RPMI7951 (cell line): ENCODE measurements at places on chromosomes 5 and 9. TPM values are rescaled to one million over a fixed set of nuclear protein-coding genes. Genes with fewer than 3 reads are reported as not detected.

Gene IFNA4
- not detected in 2 replicates for total RNA-seq

Gene UBTD2
- 24.1 and 26.8 TPM in 2 replicates for total RNA-seq

Gene PSD2
- not detected in 2 replicates for total RNA-seq

Gene LTC4S
- not detected in 2 replicates for total RNA-seq

DNA sequence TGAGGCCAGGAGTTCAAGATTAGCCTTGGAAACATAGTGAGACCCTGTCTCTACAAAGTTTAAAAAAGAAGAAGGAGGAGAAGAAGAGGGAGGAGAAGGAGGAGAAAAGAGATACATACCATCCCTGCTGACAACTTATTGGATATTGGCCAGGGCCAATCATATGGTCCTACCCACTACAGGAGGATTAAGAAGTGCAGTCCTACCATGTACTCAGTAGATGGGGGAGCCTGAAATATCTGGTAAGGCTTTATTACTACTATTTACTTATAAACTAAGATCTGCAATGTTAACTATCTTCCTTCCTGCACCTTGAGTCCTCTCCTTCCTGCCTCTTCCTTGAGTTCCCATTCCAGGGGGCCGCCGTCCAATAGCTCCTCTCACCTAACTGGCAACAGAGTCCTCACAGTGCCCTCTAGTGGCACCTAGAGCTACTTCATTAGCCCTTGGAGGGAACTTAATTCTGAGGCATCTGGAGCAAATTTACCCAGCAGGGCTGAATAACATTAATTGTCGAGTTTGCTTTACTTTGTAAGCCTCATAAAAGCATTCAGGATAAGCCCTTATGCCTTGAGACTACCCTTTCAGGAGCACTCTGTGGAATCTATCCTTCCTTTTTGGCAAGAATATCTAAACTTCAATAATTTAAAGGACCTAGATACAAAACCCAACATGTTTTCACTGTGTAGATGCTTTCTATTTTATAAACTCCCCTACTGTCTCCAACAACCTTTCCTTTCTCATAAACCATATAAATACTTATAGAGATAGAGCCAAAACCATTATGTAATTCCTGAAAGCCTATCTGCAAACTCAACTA, 39.1 kb upstream of the RANBP6 start:
- DNase-seq, result peak; percentile 70

- DNase-seq, result no peak
Measured at GRCh38 chr5:81719743-81720345, 31.1 kb downstream of the SSBP2 start.

GRCh38 chr9:112180387-112180881, 5.3 kb upstream of the SUSD1 start:
- peak; percentile 76 for DNase-seq

DNA sequence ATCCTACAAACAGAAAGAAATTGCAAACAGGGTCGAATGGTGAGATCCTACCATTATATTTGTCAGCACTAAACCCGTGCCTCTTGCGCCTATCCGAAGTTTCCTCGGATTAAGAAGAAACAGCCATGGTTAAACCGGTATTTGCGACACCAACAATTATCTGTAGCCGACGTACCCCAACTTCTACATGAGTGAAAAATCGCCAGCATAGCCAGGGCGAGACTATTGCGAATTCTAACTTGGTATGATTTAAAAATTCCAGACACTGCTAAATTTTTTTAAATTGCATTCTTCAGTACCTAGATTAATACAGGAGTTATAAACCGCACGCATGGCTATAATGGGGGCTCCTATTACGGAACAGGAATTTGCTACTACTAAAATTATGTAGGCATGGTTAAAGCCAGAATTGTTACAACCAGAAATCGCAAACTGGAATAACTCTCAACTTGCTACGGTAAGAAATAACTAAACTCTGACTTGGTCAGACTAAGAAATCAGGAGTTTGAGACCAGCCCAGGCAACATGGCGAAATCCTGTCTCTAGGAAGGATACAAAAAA, 25.3 kb upstream of the ANXA2R start:
- no peak for DNase-seq

- no peak for DNase-seq
Measured at GRCh38 chr5:98463676-98464075, 309.8 kb upstream of the RGMB start.

- DNase-seq, result no peak
Measured at GRCh38 chr5:139611703-139612584, 36.2 kb upstream of the CXXC5 start.

- no peak for DNase-seq
Measured at GRCh38 chr5:8239198-8239597, 370.2 kb downstream of the MTRR start.

DNA sequence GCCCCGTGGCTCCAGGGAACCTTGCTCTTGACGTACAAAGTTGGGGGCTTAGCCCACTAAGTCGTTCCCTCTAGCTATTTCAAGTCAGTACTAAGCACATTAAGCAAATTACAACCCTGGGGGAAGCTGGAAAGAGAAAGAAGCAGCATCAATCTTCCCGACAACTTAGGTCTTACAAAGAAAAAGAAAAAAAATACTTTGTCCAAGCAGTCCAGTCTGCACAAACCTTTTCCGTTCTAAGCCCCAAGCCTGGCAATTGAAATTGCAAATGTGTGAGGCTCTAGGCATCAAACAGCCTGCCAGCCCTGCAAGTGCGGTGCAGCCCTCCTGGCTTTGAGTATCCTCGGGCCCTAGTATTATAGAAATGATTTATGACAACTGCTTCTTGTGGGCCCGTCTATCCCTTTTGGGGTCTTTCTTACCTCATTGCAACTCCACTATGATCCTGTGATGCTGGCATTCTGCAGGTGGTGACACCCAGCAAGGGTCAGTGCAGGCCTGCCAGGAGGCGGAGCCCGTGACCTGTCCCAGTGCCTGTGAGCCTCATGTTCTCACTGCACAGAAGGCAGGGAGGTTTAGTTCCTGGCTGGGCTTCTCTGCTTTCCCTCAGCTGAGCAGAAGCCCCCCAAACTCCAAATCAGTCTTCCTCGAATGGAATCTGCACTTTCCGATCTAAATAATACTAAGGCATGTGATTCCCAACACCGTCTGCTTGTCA, 232.3 kb upstream of the IRX2 start:
- no peak for DNase-seq

DNA sequence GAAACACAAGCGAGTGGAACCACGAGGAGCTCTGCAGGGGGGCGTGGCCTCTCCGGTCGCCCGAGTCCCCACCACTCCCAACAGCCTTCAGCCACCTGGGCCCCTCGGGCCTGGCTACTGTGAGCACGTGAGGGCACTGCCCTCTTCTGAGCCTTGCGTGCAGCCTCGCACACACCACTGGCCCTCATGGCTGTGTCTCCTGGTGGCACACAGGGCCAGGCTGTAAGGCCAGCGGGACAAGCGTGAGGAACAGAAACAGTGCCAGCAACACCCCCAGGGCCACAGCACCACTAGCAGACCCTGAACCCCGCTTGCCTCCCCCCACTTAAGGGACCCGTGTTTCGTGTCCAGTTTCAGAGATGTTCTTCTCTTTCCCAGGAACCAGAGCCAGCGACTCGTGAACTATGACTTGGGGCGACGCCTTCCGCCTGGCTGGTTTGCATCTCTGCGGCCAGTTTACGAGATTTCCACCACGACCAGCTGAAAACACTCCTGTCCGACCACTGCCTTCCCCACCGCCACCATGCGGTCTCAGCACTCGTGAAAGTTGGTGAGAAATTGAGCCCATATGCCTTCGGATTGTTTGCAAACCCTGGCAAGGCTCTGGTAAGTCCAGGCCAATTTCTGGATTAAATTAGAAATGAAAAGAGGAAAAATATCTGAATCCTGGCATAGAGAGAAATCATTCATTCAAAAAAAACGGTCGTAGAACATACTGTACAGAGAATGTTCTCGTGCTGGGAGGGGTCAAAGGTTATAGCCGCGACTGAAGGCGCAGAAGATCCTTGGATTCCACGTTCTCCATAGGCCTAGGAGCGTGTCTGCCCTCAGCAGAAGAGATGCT, 135.6 kb downstream of the ZNF354C start:
- DNase-seq, result no peak

GRCh38 chr5:109688630-109688969, 1.1 kb upstream of the MAN2A1 start:
- no peak for DNase-seq

- DNase-seq, result no peak
Measured at GRCh38 chr9:108783731-108784495, 71.9 kb downstream of the ACTL7B start.

DNA sequence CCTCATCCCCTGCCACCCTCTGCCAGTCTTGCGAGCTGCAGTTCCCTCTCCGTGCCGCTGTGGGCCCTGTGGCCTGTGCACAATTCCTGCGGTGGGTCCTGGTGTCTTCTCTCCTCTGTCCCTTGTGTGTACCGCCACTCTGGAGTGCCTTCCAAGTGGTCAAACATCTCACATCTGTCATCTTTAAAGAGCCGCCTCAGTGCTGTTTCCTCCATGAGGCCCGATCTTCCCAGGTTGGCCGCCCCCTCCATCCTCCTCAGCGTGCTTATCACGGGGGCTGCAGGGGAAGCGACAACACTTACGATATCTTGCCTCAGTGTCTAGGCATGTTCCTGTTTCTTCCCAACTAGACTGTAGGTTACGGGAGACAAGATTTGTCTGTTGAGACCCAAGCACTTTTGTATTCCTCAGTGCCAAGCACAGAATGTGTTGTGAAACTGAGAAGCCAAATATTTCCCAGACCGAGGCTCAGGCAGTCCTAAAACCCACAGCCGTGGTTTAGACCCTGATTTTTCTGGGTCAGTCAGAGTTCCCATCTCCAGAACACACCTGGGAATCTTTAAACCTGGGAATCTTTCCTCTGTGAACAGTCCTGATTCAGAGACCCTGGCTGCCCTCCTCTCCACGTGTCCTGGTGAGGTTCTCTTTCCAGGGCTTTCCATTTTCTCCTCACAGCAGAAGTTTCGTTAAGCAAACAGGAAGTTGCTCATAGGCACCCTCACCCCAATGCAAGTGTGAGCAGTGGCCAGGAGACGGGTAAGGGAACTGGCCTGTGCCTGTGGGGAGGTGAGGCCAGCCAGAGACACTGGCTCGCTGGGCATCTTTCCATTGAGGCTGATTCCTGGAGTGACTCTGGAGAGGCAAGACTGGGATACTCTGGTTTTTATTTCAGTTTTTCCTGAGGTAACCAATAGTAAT, 28.8 kb downstream of the SLC46A2 start:
- no peak for DNase-seq

DNA sequence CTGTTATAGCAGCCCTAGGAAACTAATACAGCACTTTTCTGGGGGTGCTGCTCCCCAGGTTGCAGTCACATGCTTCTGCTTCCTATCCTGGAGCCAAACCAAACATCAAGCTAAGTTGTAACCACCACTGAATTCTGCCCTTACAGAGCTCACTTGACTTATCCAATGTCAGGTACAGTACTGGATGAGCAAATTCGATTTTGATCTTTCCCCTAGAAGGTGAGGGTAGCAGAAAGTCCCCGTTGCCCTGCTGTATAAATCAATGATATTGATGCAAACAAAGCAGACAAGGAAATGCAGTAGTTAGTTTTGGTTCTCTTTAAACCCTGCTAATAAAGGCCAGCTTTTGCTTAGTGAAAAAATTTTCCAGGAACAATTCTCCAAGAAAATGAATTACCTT, 36.4 kb downstream of the ZCCHC9 start:
- no peak for DNase-seq

- DNase-seq, result no peak
Measured at GRCh38 chr5:113311301-113311700, 123.5 kb downstream of the TSSK1B start.

DNA sequence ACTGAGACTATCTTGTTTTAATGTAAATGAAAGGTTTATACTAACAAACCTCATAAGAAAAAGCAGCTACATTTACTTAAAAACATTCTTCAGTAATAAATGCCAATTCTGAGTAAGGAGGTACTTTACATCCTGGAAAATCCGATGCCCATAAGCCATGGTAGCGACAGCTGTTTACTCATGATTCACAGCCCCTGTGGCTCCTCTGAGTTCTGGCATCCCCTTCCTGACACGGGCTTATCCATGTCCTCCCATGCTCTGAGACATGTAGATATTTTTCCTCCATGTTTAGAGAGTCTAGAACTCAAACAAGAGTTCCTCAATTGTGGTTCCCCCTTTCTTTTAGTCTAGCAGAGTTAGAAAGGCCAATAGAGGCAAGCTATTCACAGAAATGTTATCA, 63.1 kb upstream of the DEPDC1B start:
- DNase-seq, result no peak

- DNase-seq, result no peak
Measured at GRCh38 chr9:95819636-95820035, 55.9 kb upstream of the ERCC6L2 start.

GRCh38 chr5:111514087-111514486, 1.8 kb upstream of the STARD4 start:
- no peak for DNase-seq

- no peak for DNase-seq
Measured at GRCh38 chr5:173668910-173669309, 52.5 kb upstream of the BOD1 start.

- no peak for DNase-seq
Measured at GRCh38 chr9:120767451-120767850, 25.8 kb downstream of the FBXW2 start.

GRCh38 chr9:132849185-132849706, 28.8 kb downstream of the AK8 start:
- DNase-seq, result peak; percentile 5

DNA sequence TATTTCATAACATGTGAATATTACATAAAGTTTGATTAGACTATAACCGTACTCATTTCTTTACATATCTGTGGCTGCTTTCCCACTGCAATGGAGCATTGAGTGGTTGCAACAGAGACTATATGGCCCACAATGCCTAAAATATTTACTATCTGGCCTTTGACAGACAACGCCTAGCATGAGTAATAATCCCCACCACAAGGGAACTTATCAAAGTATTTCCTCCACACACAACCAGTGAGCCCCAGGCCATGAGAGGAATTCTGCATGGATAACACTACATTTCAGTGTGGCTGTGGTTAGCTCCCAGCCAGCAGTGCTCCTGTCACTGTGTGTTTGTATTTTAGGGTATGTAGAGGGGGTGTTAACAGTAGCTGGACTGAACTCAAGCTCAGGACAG, 54.8 kb downstream of the FAM81B start:
- peak; percentile 91 for DNase-seq

- no peak for DNase-seq
Measured at GRCh38 chr9:70588999-70589398, 174.5 kb upstream of the KLF9 start.

- DNase-seq, result peak; percentile 46
Measured at GRCh38 chr5:31983851-31984250, 190.3 kb downstream of the GOLPH3 start.

GRCh38 chr9:33277484-33277883, 12.6 kb downstream of the CHMP5 start:
- no peak for DNase-seq
